ENCODE measurements at places on chromosomes 2 and 18.

DNA sequence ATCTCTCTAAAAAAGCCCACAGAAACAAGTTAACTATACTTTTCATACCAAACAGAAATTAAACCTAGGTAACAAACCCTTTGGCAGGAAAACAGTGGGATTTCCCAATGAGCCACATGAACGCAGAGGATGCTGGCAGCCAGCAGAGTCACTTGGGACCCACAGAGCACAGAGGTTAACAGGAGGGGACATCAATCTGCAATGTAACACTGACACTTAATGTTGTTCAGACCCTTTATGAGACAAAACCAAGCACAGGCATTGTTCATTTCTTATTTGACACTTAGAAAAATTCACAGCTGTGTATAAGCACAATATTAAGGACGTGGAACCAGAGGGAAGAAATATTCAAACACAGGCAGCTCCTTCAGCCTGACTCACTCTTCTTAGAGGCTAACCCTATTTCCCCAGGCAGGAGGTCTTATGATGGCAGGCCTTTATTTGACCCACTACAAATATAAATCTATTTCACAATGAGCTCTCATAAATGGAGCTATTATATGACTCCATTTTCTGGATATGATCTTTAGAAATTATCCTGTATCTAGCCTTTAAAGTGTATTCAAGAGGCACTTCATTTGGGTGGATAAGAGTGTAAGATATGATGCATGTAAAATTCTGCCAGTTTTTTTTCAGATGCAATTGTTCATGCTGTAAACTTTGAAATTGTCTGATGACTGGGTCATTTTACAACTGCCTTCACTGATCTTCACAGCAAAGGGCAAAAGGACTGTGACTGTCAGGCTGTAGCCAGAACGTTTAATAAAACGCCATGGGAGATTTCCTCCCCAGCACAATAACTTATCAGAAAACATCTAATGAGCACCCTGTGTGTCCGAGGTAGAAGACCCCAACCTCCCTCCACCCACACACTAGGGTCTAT is 132.8 kb upstream of the SATB2 start:
- no peak for DNase-seq
- no peaks in the 10 kb centered on the region for H3K27me3 ChIP-seq
- H3K36me3 ChIP-seq, result no peaks in the 10 kb centered on the region
- H3K4me1 ChIP-seq, result peaks cover 2% of the 10 kb centered on the region
- H3K4me3 ChIP-seq, result no peak overlapping the region

- no peaks in the 10 kb centered on the region for H3K4me1 ChIP-seq
- H3K4me3 ChIP-seq, result no peak overlapping the region
- H3K36me3 ChIP-seq, result no peaks in the 10 kb centered on the region
- no peak for DNase-seq
- no peak overlapping the region for H3K27ac ChIP-seq
- H3K27me3 ChIP-seq, result no peaks in the 10 kb centered on the region
These were observed 184.4 kb downstream of the LTBP1 start for GRCh38 chr2:33131111-33131510.

- no peaks in the 10 kb centered on the region for H3K4me1 ChIP-seq
- H3K27ac ChIP-seq, result no peak overlapping the region
- H3K4me3 ChIP-seq, result no peak overlapping the region
- H3K36me3 ChIP-seq, result no peaks in the 10 kb centered on the region
- H3K27me3 ChIP-seq, result no peaks in the 10 kb centered on the region
These were observed 73.2 kb downstream of the PLA2R1 start for GRCh38 chr2:159989249-159989648.

- H3K27ac ChIP-seq, result no peak overlapping the region
- H3K4me3 ChIP-seq, result no peak overlapping the region
- no peaks in the 10 kb centered on the region for H3K36me3 ChIP-seq
- H3K27me3 ChIP-seq, result no peaks in the 10 kb centered on the region
- H3K4me1 ChIP-seq, result no peaks in the 10 kb centered on the region
- DNase-seq, result no peak
These were observed 37.5 kb upstream of the HAAO start for GRCh38 chr2:42829671-42830440.

DNA sequence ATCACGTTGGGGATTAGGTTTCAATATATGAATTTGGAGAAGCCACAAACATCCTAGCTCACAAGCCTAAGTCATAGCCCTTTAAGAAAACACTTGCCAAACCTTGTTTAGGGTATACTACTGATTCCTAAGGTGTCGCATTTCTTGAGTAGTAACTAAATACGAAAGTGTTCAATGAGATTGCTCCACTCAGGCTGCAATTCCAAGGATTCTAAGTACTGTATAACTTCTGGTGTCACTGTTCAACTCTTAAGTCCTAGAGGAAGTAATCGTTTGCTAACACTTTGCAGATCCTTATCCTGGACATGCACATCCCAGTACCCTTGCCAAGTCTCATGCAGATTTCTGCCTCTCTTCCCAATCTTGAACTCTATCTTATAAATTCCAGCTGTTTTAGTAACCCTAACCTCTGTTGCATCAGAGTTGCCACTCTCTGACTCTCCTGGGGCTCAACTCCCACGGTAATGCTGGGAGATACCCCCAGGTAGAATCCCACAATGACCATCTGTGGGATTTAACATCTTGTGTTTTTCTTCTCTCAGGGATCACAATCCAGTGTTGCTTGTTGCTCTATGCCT is 122.4 kb downstream of the HIBCH start:
- no peaks in the 10 kb centered on the region for H3K4me1 ChIP-seq
- H3K36me3 ChIP-seq, result peaks cover 3% of the 10 kb centered on the region
- no peaks in the 10 kb centered on the region for H3K27me3 ChIP-seq

GRCh38 chr2:233329489-233330135 is 22.0 kb downstream of the SAG start:
- no peaks in the 10 kb centered on the region for H3K36me3 ChIP-seq
- H3K27ac ChIP-seq, result no peak overlapping the region
- peak; percentile 56 for DNase-seq
- no peak overlapping the region for H3K4me3 ChIP-seq
- H3K4me1 ChIP-seq, result peaks cover 2% of the 10 kb centered on the region

- DNase-seq, result no peak
- no peak overlapping the region for H3K27ac ChIP-seq
- H3K36me3 ChIP-seq, result peaks cover 4% of the 10 kb centered on the region
- H3K27me3 ChIP-seq, result no peaks in the 10 kb centered on the region
- H3K4me3 ChIP-seq, result no peak overlapping the region
These were observed 5.8 kb upstream of the MRPL33 start for GRCh38 chr2:27765621-27766286.

GRCh38 chr2:216838151-216838550 is 21.7 kb downstream of the TNP1 start:
- no peak overlapping the region for H3K4me3 ChIP-seq
- no peaks in the 10 kb centered on the region for H3K27me3 ChIP-seq
- no peaks in the 10 kb centered on the region for H3K36me3 ChIP-seq
- H3K4me1 ChIP-seq, result no peaks in the 10 kb centered on the region
- DNase-seq, result no peak

GRCh38 chr2:60867848-60868247 is 13.5 kb upstream of the REL start:
- H3K4me1 ChIP-seq, result no peaks in the 10 kb centered on the region
- DNase-seq, result no peak
- H3K36me3 ChIP-seq, result no peaks in the 10 kb centered on the region
- no peak overlapping the region for H3K27ac ChIP-seq
- no peak overlapping the region for H3K4me3 ChIP-seq

GRCh38 chr18:14093307-14093915 is 38.8 kb downstream of the ZNF519 start:
- no peak for DNase-seq
- no peak overlapping the region for H3K27ac ChIP-seq
- H3K4me3 ChIP-seq, result no peak overlapping the region
- no peaks in the 10 kb centered on the region for H3K4me1 ChIP-seq

- H3K4me3 ChIP-seq, result no peak overlapping the region
- H3K36me3 ChIP-seq, result no peaks in the 10 kb centered on the region
- H3K27ac ChIP-seq, result no peak overlapping the region
- H3K4me1 ChIP-seq, result peaks cover 15% of the 10 kb centered on the region
These were observed 4.4 kb downstream of the DNMT3A start for GRCh38 chr2:25337276-25337675.

DNA sequence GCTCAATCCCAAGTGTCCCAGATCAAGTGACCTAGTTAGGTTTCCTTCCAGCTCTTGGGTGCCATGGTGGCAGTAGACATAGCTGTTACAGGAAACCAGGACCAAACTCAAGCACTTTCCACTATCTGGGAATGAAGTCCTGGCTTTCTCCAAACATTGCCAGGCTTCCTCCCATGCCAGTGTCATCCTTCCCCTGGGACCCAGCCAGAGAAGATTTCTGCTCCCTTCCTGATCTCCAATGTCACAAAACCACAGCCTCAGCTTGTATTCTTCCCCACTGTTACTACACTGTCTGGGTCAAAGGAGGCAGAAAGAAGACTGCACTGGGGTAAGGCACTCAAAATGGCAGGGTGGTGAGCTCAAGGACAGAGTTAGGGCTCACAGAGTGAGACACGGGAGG is 347.1 kb downstream of the TNS1 start:
- no peak overlapping the region for H3K4me3 ChIP-seq
- H3K27me3 ChIP-seq, result no peaks in the 10 kb centered on the region
- H3K36me3 ChIP-seq, result no peaks in the 10 kb centered on the region

- no peaks in the 10 kb centered on the region for H3K36me3 ChIP-seq
- no peaks in the 10 kb centered on the region for H3K4me1 ChIP-seq
- H3K27me3 ChIP-seq, result no peaks in the 10 kb centered on the region
These were observed 1334.8 kb upstream of the CELF4 start for GRCh38 chr18:38900445-38900844.

GRCh38 chr2:75431763-75432162 is 129.0 kb downstream of the EVA1A start:
- no peaks in the 10 kb centered on the region for H3K27me3 ChIP-seq
- no peaks in the 10 kb centered on the region for H3K36me3 ChIP-seq
- DNase-seq, result no peak
- peaks cover 28% of the 10 kb centered on the region for H3K4me1 ChIP-seq
- no peak overlapping the region for H3K4me3 ChIP-seq

GRCh38 chr2:181715033-181715630 is 34.8 kb upstream of the NEUROD1 start:
- H3K27me3 ChIP-seq, result no peaks in the 10 kb centered on the region
- DNase-seq, result peak; percentile 61
- no peak overlapping the region for H3K27ac ChIP-seq
- H3K36me3 ChIP-seq, result no peaks in the 10 kb centered on the region
- H3K4me1 ChIP-seq, result no peaks in the 10 kb centered on the region

DNA sequence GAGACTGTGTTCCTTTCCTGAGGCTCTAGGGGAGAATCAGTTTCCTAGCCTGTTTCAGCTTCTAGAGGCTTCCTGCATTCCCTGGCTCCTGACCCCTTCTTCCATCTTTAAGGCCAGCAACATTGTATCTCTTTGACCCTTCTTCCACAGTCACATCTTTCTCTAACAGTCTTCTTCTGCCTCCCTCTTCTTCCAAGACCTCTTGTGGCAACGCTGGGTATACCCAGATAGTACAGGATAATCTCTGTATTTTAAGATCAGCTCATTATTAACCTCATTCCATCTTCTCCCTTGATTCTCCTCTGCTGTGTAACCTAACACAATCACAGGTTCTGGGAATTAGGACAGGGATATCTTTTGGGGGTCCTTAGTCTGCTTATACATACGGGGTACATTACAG is 8.9 kb upstream of the MYL12A start:
- H3K27ac ChIP-seq, result no peak overlapping the region

DNA sequence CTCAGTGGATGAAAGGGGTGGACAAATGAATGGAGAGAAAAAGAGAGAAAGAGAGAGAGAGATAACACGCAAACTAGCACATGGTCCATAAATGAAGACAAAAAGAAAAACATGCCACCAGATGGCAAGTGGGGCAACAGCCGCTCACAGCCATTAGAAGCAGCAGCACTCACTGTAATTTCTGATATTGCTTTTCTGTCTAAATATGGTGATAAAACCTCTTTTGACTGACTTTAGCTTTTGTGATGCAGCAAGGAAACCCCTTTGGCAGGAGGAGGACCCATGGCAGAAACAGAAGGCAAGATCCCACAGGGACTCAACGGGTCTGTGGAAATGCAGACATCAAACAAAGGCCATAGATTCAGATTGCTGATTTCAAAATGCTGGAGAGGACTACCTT is 88.0 kb upstream of the CDH20 start:
- H3K27me3 ChIP-seq, result no peaks in the 10 kb centered on the region
- H3K27ac ChIP-seq, result no peak overlapping the region
- DNase-seq, result no peak
- no peaks in the 10 kb centered on the region for H3K36me3 ChIP-seq
- H3K4me3 ChIP-seq, result no peak overlapping the region
- no peaks in the 10 kb centered on the region for H3K4me1 ChIP-seq

- no peaks in the 10 kb centered on the region for H3K27me3 ChIP-seq
- DNase-seq, result no peak
- peaks cover 3% of the 10 kb centered on the region for H3K4me1 ChIP-seq
These were observed 999 bp downstream of the INSIG2 start for GRCh38 chr2:118089139-118089800.

- H3K27me3 ChIP-seq, result no peaks in the 10 kb centered on the region
- no peak overlapping the region for H3K27ac ChIP-seq
- DNase-seq, result no peak
- H3K36me3 ChIP-seq, result no peaks in the 10 kb centered on the region
- H3K4me3 ChIP-seq, result no peak overlapping the region
These were observed 234.3 kb downstream of the OSR1 start for GRCh38 chr2:19124135-19124534.

- H3K4me1 ChIP-seq, result no peaks in the 10 kb centered on the region
- no peak for DNase-seq
- no peak overlapping the region for H3K4me3 ChIP-seq
These were observed 194.4 kb downstream of the RNF144A start for GRCh38 chr2:7111626-7112025.

- peak overlapping the region; percentile 81 for H3K4me3 ChIP-seq
- DNase-seq, result no peak
- H3K27ac ChIP-seq, result no peak overlapping the region
- no peaks in the 10 kb centered on the region for H3K27me3 ChIP-seq
- H3K4me1 ChIP-seq, result no peaks in the 10 kb centered on the region
- peaks cover 10% of the 10 kb centered on the region for H3K36me3 ChIP-seq
These were observed 38.0 kb downstream of the ADNP2 start for GRCh38 chr18:80147037-80147417.

GRCh38 chr2:145380436-145381017 is 860.6 kb upstream of the ZEB2 start:
- no peaks in the 10 kb centered on the region for H3K4me1 ChIP-seq
- DNase-seq, result no peak
- H3K27me3 ChIP-seq, result no peaks in the 10 kb centered on the region
- no peak overlapping the region for H3K27ac ChIP-seq
- H3K4me3 ChIP-seq, result no peak overlapping the region
- no peaks in the 10 kb centered on the region for H3K36me3 ChIP-seq

- no peak for DNase-seq
- H3K27me3 ChIP-seq, result no peaks in the 10 kb centered on the region
- H3K4me3 ChIP-seq, result no peak overlapping the region
These were observed 21.6 kb downstream of the STON1 start for GRCh38 chr2:48551548-48551947.
